ENCODE measurements at places on chromosomes 2 and 18.

GRCh38 chr18:58254873-58255511, 211.0 kb downstream of the NEDD4L start:
- no peak for DNase-seq

DNA sequence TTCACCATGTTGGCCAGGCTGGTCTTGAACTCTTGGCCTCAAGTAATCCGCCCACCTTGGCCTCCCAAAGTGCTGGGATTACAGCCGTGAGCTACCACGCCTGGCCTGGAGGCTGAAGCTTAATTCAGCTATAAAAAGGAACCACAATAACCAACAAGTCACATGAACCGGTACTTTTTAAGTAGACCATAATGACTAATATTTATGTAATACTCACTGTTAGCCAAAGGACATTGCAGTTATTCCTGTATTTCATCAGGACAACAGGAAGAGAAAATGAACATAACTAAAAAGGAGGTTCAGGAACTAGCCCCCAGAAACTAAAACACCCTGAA, 49.0 kb upstream of the TMEM87B start:
- no peak for DNase-seq

DNA sequence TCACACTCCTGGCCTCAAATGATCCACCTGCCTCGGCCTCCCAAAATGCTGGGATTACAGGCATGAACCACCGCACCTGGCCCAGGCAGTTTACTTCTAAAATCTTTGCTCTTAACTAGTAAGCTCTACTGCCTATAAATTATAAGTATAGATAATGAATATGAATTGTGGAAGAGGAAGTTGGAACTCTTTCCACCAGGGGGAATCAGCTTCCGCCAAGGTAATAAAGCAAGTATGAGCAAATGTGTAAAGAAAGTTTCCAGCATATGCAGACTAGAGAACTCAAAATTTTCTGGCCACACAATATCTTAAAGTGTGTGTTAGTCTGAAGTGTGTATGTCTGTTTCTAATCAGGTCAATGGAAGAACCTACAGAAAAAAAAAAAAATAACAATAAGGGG, 68.1 kb downstream of the RMDN2 start:
- no peak for DNase-seq

GRCh38 chr2:198096002-198096401, 291.6 kb downstream of the PLCL1 start:
- DNase-seq = no peak

- DNase-seq = no peak
These were observed 893.0 kb upstream of the POU3F3 start for GRCh38 chr2:103960951-103961350.

DNA sequence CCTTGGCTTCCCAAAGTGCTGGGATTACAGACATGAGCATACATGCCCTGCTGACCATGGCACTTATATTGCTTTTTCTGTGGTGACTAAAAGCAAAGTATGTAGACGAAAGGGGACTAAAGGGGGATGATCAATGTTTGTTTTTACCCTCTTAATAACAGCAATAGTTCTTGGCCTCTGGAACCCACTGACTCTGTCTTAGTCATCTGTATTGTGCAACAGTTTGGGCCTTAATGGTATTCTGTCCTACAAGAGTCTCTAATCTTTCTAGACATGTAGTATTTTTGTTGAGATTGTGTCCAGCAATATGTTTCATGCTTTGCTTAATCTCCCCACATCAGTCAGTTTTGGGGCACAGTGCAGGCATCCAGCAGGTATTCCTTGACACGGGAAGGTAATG, 359.9 kb upstream of the FANCL start:
- DNase-seq = no peak

GRCh38 chr18:45728336-45729010, 4.5 kb downstream of the SLC14A1 start:
- no peak for DNase-seq

GRCh38 chr2:254241-254640, 9.6 kb downstream of the SH3YL1 start:
- DNase-seq = peak; percentile 8

- no peak for DNase-seq
These were observed 407.0 kb upstream of the KCNJ3 start for GRCh38 chr2:154291511-154291910.

GRCh38 chr2:128269990-128270671, 48.5 kb downstream of the HS6ST1 start:
- DNase-seq = no peak

DNA sequence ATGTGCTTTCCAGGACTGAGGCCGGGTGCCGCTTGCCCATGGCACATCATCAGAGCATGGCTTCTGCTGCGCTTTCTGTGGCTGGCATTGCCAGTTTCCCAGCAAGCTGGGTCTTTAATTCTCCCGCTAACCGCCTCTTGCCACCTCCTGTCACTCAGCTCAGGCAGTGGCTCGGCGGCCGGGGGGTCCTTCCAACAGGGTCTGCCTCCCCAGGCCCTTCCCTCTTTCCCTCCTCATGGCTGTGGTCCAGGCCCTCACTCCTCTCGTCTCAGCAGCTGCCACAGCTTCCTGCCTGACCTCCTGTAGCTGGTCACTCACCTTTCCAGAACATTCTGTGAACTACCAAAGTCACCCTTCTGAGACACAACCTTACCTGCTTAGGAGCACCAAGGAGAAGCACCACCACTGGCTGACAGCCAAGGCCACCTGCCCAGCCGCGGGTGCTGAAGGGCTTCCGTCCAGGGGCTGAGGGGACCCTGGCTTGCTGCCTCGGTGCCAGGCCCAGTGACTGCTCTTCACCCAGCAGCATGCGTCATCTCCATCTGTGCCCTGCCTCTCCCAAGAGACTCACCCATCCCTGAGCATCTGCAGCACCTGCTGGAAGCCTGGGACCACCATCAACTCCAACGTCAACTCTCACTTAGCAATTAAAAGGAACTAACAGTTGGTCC, 22.6 kb downstream of the CHMP1B start:
- DNase-seq = no peak

DNA sequence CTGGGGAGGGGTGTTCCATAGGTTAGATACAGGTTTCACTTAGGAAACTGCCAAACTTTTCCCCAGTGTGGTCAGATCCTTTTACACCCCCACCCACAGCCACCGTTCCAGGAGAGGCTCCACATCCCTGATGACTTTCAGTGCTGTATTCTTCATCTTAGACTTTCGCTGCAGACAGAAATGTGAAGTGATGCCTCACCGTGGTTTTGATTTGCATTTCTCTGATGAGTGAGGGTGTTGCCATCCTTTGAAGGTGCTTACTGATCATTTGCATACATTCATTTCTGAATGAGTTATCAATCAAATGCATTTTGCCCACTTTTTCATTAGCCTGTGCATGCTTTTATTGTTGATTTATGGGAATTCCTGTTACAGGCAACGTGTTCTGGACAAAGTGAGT, 14.9 kb downstream of the COPS9 start:
- DNase-seq = no peak

DNA sequence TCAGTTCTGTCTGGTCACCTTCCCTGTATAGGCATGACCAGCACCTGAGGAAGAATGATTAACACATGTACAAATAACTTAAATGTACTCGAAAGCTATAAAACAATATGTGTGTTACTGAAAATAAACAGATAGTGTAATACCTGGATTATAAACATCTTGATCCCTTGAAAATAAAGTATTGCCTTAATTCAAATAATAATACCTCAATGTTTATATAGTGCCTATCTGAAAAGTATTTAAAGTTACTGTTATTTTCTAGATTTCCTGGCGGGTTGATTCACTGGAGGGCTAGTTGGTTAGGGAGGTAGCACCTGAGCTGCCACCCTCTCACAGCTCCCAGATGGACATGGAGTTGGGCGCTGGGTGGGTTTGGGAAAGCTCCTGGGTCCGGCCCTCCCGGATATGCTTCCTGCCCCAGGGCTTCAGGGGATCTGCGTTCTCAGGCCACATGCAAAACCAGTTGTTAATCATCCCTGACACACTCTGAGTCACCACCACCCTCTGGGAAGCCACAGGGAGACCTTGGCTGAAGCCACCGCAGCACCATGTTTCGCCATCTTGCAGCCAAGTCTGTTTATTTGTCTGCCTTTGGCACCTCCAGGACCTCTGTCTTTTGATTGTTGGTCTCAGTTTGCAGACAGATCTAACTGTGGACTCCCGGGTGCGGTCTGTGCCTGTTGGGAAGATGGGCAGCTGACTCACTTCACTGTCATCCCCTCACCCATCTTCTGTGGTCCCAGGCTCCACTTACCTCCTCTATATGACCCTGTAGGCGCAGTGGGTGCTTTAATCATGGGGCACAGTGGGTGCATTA, 35.3 kb downstream of the RAB31 start:
- DNase-seq = no peak

GRCh38 chr2:187543488-187543887, 10.7 kb downstream of the TFPI start:
- no peak for DNase-seq

- no peak for DNase-seq
These were observed 70.1 kb downstream of the BCL11A start for GRCh38 chr2:60483401-60483800.

DNA sequence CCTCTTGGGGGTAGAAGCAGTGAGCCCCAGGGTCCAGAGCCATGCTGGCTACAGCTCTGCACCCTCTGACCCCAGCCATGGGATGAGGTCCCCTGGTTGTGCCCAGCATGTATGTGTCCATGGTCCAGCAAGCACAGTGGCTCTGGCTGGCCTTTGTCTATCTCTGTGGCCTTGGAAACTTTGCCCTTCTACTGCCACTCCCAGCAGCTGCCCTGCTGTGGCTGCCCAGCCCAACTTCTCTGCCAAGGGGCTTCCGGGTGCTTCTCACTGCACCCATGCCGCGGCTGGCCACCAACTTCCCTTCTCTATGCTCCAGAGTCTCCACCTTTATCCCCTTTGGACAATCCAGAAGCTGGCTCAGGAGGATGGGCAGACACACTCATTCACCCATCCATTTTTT, 18.8 kb downstream of the TMEM185B start:
- DNase-seq = no peak

GRCh38 chr2:231985823-231986261, 24.3 kb downstream of the DIS3L2 start:
- DNase-seq = peak; percentile 9

DNA sequence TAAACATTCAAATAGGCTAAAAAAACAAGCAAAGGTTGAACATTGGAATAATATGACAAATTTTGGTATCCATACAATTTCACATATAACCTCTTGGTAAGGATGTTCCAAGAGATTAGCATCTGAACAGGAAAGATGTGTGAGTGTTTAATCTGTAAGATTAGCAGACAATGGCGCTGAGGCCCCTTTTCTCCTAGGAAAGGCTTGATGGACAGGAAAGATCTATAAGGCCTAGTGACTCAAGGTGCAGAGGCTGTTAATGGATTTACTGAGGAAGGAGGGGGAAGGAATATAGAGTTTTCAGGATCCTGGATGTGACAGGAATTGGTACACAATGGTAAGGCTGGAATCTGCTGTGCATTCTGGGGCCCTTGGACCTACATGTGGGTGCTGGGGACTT, 48.1 kb upstream of the SMAD2 start:
- no peak for DNase-seq

DNA sequence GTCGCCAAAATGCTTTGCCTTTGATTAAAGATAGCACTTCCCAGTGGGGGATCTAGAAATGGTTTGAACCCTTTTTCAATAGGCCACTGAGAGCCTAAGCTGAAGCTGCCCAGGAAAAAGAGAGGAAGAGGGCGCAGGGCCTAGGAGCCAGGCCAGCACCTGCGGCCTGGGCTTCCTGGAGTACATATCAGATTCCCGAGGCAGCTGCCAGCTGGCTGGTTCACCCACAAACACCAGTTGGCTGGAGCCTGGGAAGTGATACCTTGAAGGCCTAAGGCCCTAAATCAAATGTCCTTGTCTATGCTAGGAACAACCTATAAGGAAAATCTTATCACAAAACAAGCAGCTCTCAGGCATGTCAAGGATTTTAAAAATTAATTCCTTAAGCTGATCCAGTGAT, 37.1 kb downstream of the ANKRD44 start:
- no peak for DNase-seq

DNA sequence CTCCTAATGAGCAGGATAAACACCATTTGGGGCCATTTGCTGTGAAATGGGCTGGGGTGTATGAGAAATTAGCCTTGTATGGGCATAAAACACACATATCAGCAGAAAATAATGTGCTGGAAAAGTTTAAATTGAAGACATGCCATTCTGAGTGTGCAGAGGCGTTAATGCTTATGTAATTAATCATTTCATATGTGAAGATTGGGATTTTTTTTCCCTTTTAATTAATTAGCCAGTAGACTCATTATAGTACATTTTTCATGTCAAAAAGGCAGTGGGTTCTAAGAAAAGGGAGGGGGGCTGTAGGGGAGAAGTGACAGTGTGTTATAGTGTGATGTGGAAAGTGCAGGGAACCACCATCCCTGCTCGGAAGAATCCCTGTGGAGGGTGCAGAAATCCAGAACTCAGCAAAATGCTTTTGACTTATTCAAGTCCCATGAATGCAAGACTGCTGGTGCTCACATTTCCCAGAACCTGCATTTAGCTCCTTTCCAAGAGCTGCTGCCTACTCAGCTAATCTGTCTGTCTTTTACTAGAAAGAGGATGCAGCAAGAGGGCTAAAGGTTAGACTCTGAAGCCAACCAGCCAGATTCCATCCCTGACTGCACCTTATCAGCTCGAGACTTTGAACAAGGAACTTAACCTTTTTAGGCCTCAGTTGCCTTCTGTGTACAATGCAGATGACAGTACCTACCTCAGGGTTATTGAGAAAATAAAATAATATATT, 11.6 kb upstream of the COX7A2L start:
- DNase-seq = no peak

DNA sequence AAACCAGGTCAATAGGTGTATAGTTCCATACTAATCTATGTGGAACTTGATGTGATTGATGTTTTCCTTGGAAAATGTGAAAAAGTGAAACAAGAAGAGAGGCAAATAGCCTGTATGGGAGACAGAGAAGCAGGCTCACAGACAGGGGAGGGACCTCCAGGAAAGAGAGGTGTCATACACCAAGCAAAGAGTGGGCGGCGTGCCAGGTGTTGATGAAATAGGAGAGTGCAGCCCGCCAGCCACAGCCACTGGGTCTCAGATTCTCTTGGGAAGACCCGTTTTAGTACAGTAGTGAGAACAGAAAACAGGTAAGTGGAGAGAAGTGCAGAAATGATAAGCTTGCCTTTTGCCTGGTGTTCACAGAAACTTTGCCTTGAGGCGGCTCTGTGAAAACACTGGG, 301.9 kb downstream of the ZNF407 start:
- no peak for DNase-seq

- no peak for DNase-seq
These were observed 87.9 kb downstream of the CDCA7 start for GRCh38 chr2:173442542-173442941.

DNA sequence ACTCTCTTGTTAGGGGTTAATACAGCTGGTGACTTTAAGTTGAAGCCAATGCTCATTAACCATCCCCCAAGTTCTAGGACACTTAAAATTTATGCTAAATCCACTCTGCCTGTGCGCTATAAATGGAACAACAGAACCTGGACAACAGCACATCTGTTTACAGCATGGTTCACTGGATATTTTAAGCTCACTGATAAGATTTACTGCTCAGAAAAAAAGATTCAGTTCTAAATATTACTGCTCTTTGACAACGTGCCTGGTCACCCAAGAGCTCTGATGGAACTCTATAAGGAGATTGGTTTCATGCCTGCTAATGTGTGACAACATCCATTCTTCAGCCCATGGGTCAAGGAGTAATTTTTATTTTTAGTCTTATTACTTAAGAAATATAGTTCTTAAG, 27.5 kb downstream of the RNF103 start:
- no peak for DNase-seq
